ENCODE measurements at places on chromosomes 1 and 21.

- DNase-seq: peak; percentile 50
Observed at GRCh38 chr1:223129229-223129901, 13.7 kb downstream of the TLR5 start.

GRCh38 chr21:40257342-40257741, 390.1 kb downstream of the PCP4 start:
- no peak for DNase-seq

DNA sequence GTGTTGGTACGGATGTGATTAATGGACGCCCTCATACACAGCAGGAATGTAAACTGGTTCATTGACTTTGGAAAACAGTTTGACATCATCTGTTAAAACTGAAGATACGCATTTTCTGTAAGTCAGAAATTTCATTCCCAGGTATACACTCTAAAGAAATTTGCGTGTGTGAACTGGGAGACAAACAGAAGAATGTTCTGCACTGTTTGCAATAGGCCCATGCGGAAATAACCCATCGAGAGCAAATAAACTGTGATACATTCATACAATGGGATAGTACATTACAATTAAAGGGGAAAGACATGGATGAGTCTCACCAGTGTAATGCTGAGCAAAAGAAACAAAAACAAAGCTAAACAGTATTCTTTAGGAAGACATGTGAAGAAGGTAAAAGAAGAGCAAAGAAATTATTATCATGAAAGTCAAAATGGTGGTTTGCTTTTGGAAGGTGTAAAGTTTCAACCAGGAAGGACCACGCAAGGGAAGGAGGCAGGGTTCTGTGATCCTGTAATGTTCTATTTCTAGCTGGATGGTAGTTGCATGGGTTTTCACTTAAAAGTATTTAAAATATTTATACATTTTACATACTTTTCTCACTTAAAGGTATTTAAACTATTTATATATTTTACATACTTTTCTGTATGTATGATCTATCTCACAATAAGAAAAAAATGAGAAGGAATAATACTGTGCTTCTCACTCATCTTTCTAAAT, 30.3 kb downstream of the INTS7 start:
- no peak for DNase-seq

- DNase-seq: no peak
Observed at GRCh38 chr1:30934613-30935012, 26.1 kb upstream of the SDC3 start.

DNA sequence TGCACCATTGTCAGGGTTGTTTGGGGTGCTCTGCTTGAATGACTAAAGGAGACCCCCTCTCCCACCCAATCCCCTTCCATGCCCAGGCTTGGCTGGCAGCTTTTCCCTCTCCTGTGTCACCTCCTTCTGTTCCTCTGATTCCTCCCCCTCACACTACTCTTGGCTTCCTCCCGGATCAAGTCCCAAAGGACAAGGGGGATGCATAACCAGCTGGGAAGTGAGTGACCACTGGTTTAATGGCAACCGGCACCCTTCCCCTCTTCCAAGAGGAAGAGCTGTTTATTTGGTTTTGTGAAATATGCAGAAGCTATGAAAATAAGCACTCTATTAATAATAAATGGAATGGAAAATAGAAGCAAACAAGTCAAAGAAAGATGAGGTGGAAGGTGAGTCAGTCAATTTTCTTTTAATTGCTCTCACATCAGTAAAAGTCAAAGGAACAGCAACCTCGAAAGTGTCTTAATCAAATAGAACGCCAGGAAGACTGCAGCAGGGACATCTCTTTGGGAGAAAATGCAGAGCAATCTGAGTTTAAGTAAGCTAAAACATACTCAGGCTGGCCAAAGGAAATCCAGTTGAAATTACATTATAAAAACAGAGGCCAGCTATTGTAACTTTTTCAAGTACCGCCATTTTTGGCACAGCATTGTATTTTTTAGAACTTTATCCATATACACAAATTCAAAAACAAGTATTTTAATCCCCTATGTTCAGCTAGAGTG, 322.5 kb downstream of the SIPA1L2 start:
- DNase-seq: no peak

- no peak for DNase-seq
Observed at GRCh38 chr21:34219334-34220060, 144.3 kb upstream of the KCNE2 start.

DNA sequence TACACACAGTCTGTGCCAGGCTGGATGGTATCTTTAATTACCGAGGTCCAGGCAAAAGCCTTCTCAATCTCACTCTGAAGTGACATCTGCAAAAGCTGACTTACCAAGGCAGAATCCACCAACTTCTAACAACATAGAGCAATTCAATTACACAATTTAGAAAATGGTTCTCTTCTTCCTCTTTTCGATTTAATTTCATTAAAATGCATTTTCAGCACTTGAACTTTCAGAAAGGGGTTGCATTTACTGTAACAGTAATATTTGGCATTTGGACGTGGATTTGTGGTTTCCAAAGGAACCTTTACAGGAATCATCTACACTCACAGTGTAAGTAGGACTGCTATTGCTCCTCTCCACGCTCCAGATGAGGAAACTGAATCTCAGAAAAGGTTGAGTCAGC, 53.3 kb downstream of the ERO1B start:
- DNase-seq: no peak

DNA sequence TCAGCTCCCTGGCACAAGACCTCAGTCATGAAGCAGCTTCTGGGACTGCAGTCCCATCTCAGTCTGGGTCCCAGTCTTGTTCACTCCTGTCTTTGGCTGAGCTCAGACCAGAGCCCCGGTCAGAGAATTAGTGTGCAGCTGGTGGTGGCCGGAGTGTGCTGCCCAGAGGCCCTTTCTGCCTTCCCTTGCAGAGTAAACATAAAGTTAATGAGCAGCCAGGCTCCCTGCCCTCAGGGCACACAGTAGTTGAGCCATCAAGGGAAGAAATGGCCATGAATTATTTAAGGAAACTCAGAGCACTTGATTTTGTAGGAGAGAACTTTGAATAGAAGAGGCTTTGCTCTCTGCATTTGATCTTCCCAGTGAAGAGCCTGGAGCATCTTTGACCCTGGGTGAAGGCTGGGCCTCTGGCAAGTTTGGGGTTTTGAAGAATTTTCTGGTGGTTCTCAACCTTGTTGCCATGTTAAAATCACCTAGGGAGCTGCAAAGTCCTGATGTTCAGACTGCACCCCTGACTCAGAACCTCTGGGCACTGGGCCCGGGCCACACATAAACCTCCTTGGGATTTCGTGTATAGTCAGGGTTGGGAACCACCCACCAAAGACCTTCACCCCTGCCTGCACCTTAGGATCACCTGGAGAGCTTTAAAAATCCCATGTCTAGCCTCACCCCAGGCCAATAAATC, 26.4 kb upstream of the SELENON start:
- DNase-seq: no peak

DNA sequence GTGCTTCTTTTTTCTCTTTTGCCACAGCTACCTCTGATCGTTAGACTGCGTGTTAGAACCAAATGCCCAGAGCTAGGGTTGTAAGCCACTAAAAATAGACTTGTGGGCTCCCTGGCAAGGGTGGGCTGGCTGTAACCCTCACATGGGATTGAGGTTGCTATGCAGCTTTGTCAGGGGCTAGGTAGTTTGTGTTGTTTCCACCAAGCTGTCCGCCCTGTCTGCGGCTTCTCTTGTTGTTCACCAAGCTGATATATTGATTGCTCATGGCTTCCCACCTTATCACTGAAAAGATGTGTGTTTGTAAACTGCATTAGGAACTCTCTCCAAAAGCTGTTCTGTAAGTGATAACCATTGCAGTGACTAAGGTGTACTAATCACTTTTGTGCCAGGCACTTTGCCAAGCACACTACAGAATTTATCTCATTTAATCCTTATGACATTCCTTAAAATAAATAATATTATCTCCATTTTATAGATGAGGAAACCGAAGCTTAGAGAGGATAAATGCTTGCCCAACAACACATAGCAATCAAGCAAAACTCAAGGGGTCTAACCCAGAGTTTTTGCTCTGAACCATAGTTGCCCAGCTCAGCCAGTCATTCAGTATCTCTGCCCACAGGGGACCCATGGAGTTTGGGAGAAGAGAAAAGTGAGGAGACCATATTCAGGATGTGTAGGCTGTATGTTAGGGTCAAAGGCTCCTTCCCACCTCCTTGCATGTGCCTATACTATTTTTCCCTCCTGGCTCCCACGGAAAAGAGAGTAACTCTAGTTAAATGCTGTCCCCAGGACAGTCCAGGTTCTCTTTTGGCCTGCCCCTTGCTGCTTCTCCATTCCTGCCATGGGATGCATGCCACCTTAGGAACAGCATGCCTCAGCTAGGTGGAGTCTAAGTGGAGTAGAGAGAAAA, 42.2 kb upstream of the TARBP1 start:
- no peak for DNase-seq

DNA sequence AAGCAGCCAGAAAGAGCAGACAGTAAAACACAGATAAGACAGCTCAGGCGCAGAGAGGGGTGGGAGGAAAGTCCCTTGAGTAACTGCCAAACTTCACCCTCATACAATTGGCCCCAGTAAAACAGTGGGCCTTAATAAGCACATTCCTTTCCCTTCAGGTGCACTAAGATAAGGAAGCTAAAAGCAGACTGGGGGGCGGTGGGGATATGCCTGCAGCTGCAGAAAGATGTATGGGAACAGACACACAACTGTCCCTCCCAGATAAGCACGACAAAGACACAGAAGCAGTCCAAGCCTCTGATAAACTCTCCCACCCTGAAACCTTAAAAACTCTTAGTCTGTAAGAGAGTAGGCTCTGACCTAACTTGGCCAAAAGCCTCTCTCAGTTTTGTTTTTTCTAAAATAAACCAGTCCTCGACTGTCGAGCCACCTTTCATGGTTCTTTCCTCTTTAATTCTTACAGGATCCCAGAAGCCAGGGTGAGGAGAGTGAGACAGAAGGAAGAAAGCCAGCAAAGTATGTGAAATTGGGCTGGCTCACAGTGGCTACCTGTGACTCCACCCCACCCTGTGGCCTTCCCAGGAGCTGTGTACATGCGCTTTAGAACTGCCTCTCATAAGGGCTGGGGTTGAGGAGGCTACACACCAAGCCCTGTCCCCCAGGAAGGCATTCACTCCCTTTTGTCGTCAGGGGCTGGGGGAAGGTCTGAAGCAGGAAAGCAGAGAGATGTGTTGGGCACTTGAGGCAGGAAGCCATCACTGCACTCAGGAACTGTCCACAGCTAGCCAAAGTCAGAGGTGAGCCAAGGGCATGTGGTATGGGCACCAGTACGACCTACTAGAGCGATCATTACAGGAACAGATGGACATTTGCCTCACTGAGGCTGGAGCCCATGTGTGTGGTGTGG, 4.6 kb downstream of the PGLYRP4 start:
- no peak for DNase-seq

- no peak for DNase-seq
Observed at GRCh38 chr21:17540530-17540929, 27.7 kb downstream of the CXADR start.

Measured in cardiac fibroblast (primary cell).